ENCODE measurements at places on chromosomes 16 and 17. TPM values are rescaled to one million over a fixed set of nuclear protein-coding genes. Genes with fewer than 3 reads are reported as not detected.

OTOP3 gene
- total RNA-seq = not detected

KRTAP4-9 gene
- total RNA-seq = not detected

MAPK7 gene
- 9.8 TPM for total RNA-seq

ZNF597 gene
- total RNA-seq = 1.8 TPM

NATD1 gene
- 20.2 TPM for total RNA-seq

GRCh38 chr16:28984619-28985135 lies at the start of gene LAT:
Gene LAT, plus strand, starts transcription at chr16:28985052. Its CDS starts 366 bp downstream, at chr16:28985418.
- DNase-seq = peak; percentile 24

- no peak for DNase-seq
These were observed 11.3 kb upstream of the MAPT start for GRCh38 chr17:45883063-45883462.

GRCh38 chr17:27860971-27861664 lies 32.0 kb downstream of the LYRM9 start:
- DNase-seq = no peak

DNA sequence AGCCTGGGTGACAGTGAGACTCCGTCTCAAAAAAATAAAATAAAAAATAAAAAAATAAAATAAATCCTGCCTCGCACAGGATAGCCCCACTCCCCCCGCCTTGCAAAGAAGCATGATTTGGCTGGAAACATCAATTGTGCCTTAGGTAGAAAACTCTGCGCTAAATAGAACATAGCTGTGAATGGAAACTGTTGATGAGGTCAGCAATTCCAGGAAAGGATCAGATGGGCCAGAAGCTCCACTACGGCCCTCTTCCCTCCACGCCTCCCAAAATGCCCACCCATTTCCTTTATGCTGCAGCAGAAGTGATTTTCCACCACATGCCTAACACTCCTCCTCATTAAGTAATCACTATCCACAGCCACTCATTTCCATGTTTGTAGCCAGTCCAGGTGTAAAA lies 473.4 kb downstream of the XYLT1 start:
- DNase-seq = no peak

- no peak for DNase-seq
These were observed 4.8 kb upstream of the CMTM3 start for GRCh38 chr16:66599726-66600125.

DNA sequence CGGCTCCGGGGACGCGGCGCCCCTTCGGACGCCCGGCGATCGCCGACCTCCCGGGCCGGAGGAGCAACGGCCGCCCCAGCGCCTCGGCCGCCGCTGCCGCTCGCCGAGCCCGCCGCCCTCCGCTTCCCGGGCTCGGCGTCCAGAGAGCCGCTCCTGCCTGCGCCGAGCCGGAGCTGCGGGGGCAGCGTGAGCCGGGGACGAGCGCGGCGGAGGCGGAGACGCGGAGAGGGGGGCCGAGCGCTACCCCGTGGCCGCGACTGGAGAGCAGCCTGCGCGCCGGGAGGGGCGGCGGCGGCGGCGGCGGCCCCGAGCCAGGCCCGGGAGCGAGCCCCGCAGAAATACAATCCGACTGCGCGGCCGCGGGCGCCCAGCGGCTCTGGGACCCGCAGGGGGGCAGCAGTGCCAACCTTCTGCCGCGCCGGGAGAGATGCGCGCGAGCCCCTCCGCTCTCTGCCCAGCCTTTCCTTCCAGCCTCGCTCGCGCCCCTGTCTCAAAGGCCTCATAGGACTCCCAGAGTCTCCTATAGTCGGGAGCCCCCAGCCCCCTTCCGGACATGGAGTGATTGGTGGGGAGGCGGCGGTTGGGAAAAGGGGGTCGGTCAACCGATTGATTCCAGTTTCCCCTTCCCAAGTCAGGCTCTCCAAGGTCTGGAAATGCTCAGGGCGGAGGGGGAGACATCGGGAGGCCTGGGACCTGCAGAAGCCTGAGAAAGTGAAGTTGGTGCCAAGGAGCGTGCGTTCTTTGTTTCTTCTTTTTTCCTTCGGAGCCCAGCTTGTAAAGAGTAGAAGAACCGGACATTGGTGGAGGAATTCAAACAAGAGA lies 1.0 kb upstream of the SDK2 start:
- peak; percentile 65 for DNase-seq

DNA sequence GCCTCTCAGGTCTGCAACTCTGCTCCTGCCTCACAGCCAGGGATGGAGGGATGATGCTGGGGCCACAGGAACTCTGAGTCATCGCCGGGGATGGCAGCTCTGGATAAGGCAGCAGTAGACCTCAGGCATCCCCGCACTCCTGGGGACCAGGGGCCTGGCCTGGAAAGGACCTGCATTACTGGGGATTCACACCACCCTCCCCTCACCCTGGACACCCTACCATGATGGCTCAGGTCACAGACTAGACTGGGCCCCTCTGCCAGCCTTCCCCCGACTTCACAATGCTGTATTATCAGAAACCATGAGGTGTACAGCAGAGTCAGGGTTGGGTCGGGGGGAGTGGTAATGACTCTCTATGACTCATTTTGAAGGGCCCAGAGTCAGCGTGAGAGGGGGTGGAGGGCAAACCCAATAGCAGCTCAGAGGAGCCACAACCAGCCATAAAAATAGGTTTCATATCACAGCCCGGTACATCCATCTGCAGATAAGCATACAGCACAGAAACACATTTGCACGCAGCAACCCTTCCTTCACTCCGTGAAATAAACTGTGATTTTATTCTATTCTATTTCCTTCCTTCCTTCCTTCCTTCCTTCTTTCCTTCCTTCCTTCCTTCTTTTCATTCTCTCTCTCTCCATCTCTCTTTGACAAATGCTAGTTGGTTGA lies 28.8 kb downstream of the DYNLRB2 start:
- no peak for DNase-seq

- no peak for DNase-seq
These were observed 222.8 kb downstream of the RBFOX1 start for GRCh38 chr16:7555459-7555858.

All from heart left ventricle (tissue), 16 donors.